NCI-H446 (cell line): ENCODE measurements at places on chromosomes 2 and 18.

- DNase-seq = no peak
Measured at GRCh38 chr2:172420216-172420615, 7.2 kb upstream of the ITGA6 start.

- no peak for DNase-seq
Measured at GRCh38 chr2:14234911-14235310, 397.6 kb upstream of the LRATD1 start.

DNA sequence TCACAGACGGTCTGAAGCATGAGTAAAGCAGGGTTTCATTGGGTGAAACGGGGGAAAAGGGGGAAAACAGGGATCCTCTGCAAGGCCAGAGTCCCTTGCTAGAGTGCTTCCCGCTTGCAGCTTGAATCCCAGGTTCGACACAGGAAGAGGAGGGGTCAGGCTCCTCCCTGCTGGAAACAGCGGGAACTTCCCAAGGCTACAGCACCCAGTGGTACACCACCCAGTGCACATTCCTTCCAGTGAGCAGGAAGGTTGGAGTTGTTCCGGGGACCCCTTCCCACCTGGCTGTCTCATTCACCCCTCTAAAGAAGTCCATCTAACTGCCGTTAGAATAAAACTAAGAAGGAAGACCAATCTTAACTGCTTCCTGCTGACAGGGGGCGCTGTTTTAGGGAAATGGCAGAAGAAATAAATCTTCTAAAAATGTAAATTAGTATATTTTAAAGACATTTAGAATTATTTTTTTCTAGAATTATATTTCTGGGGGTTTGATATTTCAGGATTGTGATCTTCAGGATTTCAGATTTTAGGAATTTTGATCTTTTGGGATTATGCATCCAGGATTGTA lies 230.9 kb downstream of the RBM43 start:
- no peak for DNase-seq

DNA sequence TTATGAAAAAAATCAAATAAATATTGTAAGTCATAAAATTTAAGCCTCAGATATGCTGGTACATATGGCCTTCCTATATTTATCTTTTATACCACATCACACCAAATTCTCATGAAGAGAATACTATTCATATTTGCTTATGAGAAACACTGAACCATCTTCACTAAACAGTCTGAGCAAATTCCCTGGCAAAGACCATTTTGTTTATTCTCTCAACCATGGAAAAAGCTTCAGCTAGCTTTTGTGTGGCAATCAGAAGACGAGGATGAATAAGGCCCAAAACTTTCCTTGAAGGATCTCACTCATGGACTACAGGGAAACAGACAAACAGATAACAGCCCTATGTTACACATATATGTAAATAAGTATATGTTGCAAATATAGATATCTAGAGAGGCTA lies 252.1 kb downstream of the TMX3 start:
- DNase-seq = no peak

DNA sequence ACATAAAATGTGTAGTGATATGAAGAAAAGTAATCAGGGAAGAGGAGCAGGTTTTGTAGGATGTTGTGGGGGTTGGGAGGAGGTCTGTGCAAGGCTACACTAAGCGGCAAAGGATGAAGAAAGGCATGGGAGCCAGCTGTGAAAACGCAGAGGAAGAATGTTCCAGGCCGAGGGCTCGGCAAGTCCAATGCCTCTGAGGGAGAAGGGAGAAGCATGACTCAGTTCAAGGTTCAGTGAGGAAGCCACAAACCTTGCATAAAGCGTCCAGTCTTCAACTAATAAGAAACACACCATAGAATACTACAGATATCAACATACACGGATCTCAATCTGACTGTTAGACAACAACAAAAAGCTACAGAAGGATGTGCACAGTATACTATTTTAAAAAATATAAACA lies 16.2 kb downstream of the EPB41L3 start:
- DNase-seq = no peak

GRCh38 chr2:88218981-88219380 lies 48.8 kb downstream of the THNSL2 start:
- DNase-seq = no peak

DNA sequence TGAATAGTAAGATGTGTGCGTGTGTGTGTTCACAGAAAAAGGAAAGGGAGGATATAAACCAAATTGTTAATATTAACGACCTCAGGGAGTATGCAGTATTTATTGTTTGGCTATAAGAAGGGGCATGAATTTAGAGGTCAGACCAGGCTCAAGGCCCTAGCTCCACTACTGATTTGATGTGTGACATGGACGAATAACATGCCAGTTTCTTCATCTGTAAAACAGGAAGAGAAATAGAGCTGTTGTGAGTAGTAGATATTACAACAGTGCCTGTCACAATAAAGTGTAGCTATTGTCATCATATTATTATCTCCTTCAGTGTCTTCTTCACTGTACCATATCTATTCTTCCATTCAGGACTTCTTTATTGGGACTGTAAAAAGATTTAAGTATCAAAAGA lies 4.1 kb upstream of the MAT2A start:
- DNase-seq = no peak

DNA sequence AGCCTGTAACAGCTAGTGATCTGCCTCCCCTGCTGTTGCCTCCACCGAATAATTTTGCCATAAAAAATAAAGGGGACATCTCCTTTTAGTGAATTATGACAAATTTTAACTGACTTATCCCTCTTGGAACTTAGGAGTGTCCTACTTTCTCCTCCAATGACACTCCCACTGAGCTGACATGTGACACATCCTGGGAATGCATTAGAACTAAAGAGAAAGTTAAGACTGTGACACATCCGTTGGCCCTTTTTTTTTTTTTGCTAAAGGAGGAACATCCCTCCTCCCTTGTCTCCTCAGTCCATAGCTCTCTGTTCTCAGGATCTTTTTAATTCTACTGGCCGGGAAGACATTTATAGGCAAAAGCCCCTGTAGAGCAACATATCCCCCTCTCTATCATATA lies 268.2 kb downstream of the NRXN1 start:
- no peak for DNase-seq

GRCh38 chr18:76589866-76590265 lies 94.8 kb upstream of the ZNF516 start:
- no peak for DNase-seq

GRCh38 chr2:98459496-98460175 lies 15.0 kb downstream of the INPP4A start:
- DNase-seq = no peak

- DNase-seq = no peak
Measured at GRCh38 chr2:173716458-173717052, 248.6 kb downstream of the SP3 start.

GRCh38 chr2:145226901-145227300 lies 707.0 kb upstream of the ZEB2 start:
- no peak for DNase-seq

- no peak for DNase-seq
Measured at GRCh38 chr2:184113696-184114403, 484.5 kb upstream of the ZNF804A start.

GRCh38 chr2:157737656-157738055 lies 109.0 kb upstream of the ACVR1C start:
- DNase-seq = no peak

- no peak for DNase-seq
Measured at GRCh38 chr2:182682210-182682609, 33.8 kb upstream of the DNAJC10 start.

GRCh38 chr2:100673691-100674485 lies 111.1 kb downstream of the PDCL3 start:
- no peak for DNase-seq

- DNase-seq = no peak
Measured at GRCh38 chr2:17208511-17208910, 309.7 kb downstream of the RAD51AP2 start.

- no peak for DNase-seq
Measured at GRCh38 chr2:11376071-11376470, 31.6 kb upstream of the ROCK2 start.

DNA sequence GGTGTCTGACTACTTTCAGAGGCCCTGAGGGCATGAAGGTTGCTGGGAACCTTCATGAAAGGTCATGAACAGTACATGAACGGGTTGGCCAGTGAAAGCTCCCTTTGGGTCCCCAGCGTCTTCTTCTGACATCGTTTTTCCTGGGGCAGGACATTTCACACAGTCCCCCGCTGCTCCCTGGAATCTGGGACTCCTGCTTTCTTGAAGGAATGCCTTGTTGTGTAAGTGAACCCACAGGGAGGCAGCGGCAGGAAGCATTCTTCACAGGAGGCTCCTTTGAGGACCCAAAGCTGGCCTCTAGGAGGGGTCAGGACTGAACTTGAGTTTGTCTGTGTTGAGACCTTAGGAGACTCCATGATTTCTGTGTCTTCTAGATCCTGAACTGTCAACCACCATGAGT lies 144.3 kb downstream of the KCNE4 start:
- no peak for DNase-seq

DNA sequence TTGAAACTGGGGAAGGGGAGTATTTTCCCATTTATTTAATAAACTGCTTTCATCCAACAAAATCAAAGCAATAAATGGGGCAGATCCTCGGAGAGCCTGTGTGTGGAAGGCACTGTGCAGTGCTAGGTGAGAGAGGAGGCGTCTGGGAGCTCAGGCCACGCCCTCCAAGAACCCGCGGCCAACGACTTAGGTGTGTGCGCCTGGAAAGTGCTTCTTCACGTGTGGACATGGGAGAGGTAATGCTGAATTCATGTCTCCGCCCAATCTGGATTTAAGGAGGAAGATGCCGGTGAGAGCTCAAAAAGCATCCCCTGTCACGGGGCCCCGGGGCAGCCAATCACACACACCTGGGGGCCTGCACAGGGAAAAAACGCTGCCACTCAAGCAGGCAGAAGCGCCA lies 77.4 kb downstream of the HDAC4 start:
- no peak for DNase-seq

DNA sequence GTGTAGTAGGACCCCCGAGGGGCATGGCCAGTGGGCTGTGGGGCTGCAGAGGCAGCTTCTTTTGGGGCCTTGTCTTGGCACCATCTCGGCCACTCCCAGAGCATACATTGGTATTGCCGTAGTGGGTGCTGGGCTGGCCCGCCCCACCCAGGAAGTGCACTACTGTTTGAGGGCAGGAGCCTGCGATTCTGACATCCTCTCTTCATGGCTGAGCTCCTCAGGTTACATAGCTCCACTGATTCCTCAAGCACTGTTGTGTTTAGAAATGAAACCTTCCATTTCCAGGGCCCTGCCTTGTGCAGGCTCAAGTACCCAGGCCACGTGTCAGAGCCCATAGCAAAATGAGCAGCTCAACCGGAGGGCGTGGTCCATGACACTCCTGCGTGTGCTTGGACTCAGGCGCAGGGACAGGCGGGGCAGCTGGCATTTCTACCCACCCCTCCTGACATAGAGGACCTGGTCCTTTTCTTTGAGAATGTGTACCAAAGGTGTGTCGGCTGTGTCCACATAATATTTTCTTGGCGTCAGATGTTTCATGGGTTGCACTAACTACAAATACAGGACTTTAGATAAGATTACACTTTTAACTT lies 67.9 kb downstream of the DGKD start:
- no peak for DNase-seq

DNA sequence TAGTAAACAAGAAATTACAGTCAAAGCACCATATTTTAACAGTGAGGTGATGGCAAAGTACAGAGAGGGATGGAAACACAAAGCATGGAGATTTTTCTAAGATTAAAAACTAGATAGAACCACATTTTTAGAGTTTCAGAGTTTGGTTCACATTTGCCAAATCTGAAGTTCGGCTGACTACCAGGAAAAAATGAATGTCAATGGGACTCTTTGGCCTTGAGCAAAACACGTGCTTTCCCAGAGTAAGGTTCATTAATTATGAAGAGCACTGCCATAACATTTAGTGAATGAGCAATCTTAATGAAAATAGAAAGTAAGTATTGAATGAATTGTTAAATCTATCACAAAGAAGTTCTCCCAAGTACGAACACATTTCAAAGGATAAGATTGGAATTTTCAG lies 571.2 kb upstream of the VRK2 start:
- DNase-seq = no peak

- DNase-seq = no peak
Measured at GRCh38 chr2:9573840-9574239, 18.2 kb upstream of the ADAM17 start.

DNA sequence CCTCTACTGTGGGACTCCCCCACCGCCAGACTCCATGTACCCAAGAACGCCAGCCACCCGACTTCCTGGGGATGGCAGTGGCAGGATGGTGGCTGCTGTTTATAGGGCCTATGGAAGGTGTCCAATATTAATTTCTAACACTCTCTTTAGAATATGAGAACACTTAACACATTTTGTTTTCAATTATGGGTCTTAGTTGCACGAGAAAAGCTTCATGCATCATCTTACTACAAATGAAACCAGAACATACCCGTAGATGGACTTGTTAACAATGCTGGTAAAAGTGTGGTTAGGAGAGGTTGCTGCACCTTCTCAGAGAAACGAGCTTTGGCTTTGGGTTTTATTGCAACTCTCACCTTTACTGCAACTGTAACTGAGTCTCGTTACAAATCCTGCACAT lies 335.6 kb upstream of the ID2 start:
- no peak for DNase-seq

- no peak for DNase-seq
Measured at GRCh38 chr2:8522687-8523086, 159.2 kb upstream of the ID2 start.

DNA sequence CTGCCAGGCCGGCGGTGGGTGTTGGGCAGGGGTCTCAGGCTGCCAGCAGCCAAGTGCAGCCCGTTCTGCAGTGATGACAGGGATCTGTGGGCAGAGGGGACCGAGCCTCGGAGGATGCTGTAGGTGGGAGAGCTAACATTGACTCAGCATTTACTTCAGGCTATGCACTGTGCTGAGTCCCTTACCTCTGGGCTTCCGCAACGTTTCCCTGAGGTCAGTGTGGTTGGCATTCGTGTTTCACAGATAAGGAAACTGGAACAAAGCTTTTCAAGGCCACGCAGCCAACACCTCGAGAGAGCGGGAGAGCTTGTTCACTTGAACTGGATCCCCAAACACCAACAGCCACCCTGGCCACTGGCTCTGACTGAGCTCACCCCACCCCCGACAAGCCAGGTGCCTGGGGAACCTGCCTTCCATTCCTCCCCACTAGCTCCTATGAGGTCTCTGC lies 839 bp upstream of the GPR148 start:
- no peak for DNase-seq

- DNase-seq = peak; percentile 81
Measured at GRCh38 chr2:38947241-38948239, 57.9 kb downstream of the ARHGEF33 start.

DNA sequence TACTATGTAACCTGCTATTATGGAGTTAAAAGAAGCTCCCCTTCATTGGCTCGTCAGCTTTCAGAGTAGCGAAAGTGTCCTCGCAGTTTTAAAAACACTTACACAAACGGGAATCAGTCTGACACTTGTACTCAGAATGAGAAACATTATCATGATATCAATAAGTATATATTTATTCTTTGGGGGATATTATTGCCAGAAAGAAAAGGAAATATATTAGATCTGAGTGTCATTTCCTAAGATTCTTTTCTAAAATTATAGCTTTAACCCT lies 584.5 kb downstream of the ZEB2 start:
- DNase-seq = no peak

DNA sequence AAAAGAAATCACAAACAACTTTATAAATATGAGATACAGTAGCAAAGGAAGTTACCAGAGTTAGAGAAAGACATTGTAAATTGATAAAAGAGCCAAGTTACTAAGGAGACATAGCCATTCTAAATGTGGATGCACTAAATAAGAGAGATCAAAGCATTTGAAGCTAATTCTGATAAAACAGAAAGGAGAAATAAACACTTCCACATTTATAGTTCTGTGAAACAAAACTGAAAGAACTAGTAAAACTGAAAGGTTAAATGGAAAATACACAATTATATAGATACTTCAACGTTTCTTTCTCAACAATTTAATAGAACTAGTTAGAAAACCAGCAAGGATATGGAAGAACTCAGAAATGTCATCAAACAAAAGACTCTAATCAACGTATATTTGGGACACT lies 309.0 kb upstream of the CDH2 start:
- no peak for DNase-seq
